ENCODE measurements at places on chromosomes 1 and 21.

DNA sequence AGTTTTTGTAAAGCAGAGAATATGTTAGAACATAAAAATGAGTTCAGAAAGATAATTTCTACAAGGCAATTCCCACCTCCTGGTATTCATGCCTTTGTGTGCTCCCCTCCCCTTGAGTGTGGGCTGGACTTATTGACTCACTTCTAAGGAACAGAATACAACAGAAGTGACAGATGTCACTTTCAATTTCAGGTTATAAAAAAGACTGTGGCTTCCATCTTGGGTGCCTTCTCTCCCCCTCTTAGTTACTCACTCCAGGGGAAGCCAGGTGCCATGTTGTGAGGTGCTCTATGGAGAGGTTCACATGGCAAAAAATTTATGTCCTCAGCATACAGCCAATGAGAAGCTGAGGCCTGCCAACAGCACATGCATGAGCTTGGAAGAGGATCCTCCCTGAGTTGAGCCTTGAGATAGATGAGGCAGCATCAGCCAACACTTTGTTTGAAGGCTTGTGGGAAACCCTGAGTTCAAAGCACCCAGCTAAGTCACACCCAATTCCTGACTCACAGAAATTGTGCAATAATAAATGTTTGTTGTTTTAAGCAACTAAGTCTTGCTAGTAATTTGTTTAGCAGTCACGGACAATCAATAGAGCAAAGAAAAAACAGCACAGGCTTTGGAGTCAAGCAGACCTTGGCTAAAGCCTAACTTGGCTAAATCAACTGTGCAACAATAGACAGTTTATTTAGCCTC is 73.5 kb upstream of the NGF start:
- DNase-seq: no peak

DNA sequence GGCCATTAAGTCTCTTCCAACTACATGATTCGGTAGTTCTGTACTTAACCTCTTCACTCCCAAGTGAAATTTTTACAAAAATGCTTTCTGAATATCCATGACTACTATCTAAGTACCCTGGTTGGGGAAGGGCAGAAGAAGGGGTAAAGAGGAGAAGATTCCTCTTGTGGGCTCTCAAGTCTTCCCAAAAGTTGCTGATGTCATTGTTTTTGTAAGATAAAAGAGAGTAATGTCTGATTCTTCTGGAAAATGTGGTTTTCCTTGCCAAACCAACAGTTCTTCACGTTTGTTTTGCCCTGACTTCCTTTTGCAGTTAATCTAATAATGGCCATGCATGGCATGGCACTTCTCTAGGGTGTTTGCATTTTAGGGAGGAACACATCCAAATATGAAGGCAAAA is 34.7 kb upstream of the AK4 start:
- no peak for DNase-seq

DNA sequence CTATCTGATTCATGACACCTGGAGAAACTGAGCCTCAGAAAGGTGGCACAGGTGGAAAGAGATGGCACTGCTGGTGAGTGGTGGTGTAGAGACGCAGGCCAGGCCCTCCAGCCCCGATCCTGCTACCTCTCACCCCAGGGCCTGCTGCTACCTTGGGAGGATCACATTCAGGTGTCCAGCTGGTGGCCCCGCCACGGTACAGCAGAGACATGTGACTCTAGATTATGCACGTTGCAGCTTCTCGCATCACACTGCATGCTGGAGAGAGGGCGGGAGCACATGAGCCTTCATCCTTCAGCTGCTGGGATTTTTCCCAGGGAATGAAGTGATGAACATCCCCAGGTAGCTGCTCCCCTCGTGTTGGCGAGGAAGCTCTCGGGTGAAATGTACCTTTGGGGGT is 32.9 kb downstream of the KAZN start:
- DNase-seq: no peak

GRCh38 chr1:226002667-226003501 is 3.7 kb upstream of the SDE2 start:
- DNase-seq: no peak

GRCh38 chr1:9145021-9145668 is 16.2 kb upstream of the GPR157 start:
- DNase-seq: peak; percentile 58

- no peak for DNase-seq
Observed at GRCh38 chr1:6591222-6591621, 11.4 kb downstream of the ZBTB48 start.

All from posterior cingulate gyrus (tissue), 11 donors.